Activated CD4-positive, alpha-beta T cell treated with anti-CD3 and anti-CD28 coated beads, Interleukin-2, amount 10 ng/mL, durations not matched to agents 24 days and 14 days (primary cell): ENCODE measurements at places on chromosomes 16 and 17. TPM values are rescaled to one million over a fixed set of nuclear protein-coding genes. Genes with fewer than 3 reads are reported as not detected.

- H3K4me1 ChIP-seq: peaks cover 70% of the 10 kb centered on the region
- peak overlapping the region; percentile 87 for H3K27ac ChIP-seq
- H3K27me3 ChIP-seq: no peaks in the 10 kb centered on the region
- DNase-seq: peak; percentile 72
- peaks cover 14% of the 10 kb centered on the region for H3K36me3 ChIP-seq
- H3K4me3 ChIP-seq: peak overlapping the region; percentile 79
Measured at GRCh38 chr17:47704116-47704515, 10.2 kb downstream of the TBKBP1 start.

GRCh38 chr17:4407216-4407615 is 26.5 kb upstream of the SPNS3 start:
- no peak for DNase-seq
- no peak overlapping the region for H3K4me3 ChIP-seq
- H3K36me3 ChIP-seq: no peaks in the 10 kb centered on the region
- H3K27me3 ChIP-seq: no peaks in the 10 kb centered on the region
- H3K4me1 ChIP-seq: peaks cover 2% of the 10 kb centered on the region

DNA sequence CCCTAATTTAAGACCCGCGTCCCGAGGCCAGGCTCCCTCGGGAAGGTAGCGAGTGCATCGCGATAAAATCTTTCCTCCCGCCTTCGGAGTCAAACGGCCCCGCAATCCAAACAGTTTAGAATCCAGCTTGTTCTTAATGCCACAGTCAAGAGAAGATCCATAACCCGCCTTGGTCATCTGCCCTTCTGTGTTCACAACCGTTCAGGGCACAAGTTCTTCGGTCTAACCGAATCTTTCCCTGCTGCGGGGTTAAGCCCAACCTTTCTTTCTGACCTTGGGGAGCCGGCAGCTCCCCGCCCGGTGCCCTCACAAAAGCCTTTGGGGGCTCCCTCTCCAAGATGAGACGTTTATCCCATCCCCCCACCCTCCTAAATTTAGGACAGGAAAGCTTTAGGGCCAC is 30.3 kb downstream of the CPSF4L start:
- no peaks in the 10 kb centered on the region for H3K27me3 ChIP-seq
- peaks cover 50% of the 10 kb centered on the region for H3K4me1 ChIP-seq
- H3K36me3 ChIP-seq: peaks cover 28% of the 10 kb centered on the region
- peak overlapping the region; percentile 95 for H3K4me3 ChIP-seq

GRCh38 chr17:44999433-44999832 is 31.3 kb upstream of the C1QL1 start:
- H3K36me3 ChIP-seq: no peaks in the 10 kb centered on the region
- H3K27ac ChIP-seq: no peak overlapping the region
- H3K4me1 ChIP-seq: no peaks in the 10 kb centered on the region
- H3K27me3 ChIP-seq: peaks cover 15% of the 10 kb centered on the region
- DNase-seq: no peak

The GPR142 gene
- total RNA-seq: 0.28 TPM in 1 of 2 replicates, not detected in the other
